ENCODE measurements at places on chromosomes 1 and 21.

DNA sequence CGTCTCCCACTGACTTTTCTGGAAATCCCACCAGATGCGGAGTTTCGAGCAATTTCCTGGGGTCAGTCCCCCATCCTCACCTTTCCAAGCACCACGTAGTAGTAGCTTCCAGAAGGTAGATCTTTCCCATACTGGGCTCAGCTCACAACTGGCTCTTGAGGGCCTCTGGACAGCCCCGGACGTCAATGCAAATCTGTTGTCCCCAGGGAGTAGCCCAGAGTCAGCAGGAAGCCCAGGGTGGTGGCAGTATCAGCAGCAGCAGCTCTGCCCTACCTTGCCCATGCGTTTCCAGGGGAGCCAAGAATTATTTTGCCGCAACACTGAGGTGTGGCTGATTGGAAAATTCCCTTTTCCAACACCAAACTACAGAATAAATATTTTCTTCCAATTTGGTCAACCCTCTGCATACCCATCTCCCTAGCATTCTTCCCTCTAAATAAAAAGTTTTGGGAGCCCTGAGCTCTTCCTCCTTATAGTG lies 70.3 kb downstream of the CD46 start:
- no peak for DNase-seq

DNA sequence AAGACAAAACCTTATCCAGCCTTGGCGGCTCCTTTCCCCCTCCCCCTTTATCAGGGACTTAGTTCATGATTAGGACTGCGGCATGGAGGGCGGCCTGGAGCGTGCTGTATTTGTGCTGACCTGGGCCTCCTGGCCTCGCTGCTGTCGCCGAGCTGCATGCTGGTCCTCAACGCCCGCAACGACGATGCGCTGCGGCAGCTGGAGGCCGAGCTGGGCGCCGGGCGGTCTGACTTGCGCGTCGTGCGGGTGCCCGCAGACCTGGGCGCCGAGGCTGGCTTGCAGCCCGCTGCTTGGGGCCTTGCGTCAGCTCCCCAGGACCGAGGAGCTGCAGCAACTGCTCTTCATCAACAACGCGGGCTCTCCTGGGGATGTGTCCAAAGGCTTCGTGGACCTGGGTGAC lies 70.9 kb downstream of the TM2D1 start:
- DNase-seq = no peak

DNA sequence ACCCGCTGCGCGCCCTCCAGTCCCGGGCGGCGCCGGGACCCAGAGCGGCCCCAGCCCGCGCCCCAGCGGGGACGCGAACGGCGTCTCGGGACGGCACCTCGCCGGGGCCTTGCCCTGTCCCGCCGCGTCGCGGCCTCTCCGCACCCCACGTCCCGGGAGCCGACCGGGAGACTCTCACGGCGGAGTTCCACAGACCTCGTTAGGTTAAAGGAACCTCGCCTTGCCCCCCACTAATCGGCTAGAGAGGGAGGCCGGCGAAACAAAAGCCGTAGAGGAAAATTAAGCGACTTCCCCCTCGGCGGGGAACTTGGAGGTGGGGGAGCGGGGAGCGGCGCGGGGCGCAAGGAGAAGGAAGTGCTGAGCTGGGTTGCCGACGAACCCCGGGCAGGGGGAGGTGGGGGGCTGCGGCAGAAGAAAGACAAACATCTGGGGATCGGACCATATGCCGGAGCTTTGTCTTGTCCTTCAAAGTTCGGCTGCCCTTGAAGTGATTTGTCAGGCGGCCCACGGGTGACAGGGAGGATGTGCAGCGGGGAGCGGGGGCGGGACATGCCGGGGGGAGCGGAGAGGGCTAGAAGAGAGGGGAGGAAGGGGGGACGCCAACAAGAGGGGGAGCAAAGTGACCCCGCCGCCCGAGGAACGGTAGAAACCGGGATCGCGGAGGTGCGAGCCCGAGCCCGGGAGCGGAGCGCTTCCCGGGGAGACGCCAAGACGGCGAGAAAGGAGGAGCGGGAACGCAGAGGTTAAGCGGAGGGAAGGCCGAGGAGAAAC lies 120.0 kb upstream of the RRP15 start:
- no peak for DNase-seq

GRCh38 chr21:29195981-29196669 lies 65.7 kb downstream of the MAP3K7CL start:
- peak; percentile 97 for DNase-seq

All from IMR-90 (cell line).